ENCODE measurements at places on chromosomes 16 and 17.
A peak's percentile ranks its signal among the peaks of the same experiment; 100 is the strongest.

DNA sequence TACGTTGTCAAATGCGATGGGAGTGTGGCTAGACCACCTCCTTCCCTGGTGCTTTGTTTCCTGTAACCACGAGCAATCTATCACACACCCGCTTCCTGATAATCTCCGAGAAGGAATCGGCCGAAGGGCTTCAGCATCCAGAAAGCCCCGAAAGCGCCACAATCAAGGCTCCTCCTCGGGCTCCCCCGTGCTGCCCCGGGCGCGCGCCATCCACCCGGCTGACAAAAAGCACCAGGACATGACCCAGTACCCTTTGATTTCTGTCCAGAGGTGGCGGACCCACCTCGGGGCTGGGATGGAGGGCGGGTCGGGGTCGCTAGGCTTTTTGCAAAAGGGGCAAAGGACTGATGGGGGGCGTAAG lies 743 bp upstream of the ARMC7 start:
- DNase-seq, result no peak

GRCh38 chr17:14302091-14302430 lies 1.2 kb downstream of the HS3ST3B1 start:
- DNase-seq, result peak; percentile 46

DNA sequence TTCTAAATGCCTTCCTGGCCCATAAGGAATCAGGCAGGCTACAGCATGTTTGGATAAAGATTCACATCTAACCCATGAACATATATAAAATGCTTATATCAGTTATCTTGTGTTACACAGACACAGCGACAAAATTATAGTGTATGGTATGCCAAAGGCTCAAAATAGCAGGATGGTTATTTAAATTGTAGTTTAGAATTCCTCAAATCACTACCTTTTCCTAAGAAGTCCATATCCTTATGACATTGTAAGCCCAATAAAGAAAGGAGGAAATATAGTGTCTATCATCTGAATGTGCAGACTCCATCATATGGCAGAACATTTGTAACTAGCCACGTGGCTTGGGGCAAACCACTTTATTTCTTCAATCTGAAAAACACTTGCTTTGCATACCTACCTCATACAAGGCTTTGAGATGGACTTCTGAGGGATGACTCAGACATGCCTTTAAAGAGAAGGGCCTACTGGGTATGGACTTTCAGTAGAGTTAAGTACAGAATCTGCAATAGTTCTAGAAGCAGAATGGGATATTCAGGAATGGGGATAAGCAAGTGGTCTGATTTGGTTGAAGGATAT lies 12.1 kb upstream of the DHX8 start:
- DNase-seq, result no peak

- peak; percentile 86 for DNase-seq
Measured at GRCh38 chr17:29617125-29617480, 5.6 kb downstream of the CORO6 start.

DNA sequence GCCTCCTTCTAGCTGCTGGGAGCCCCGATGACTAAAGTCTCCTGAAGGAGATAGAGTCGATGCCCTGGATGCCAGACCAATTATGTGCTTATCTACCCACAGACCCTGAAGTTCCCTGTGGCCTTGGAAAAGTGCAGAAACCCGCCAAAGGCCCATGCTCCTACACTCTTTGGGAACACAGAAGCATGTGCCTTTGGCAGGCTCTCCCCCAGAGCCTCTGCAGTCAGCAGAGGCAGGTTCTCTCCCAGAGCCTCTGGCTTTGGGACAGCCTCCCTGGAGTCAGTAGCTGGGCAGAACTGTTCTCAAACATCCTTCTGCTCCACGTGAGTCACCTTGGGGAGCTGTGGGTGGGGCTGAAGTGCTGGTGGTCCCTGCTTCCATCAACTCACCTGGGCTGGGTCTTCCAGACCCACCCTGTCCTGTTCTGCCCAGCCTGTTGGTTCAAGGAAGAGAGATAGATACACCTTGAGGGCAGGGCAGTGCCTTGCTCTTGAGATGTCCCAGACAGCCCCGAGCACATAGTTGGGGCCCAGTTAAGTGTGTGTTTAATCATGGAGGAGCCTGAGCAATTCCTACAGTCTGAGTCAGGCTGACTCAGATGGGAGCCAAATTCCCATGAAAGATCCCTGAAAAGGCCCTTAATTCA lies 3.2 kb upstream of the CDK5RAP3 start:
- no peak for DNase-seq

GRCh38 chr17:15501793-15502192 lies 34.4 kb upstream of the CDRT4 start:
- no peak for DNase-seq
